ENCODE measurements at places on chromosomes 16 and 17.

DNA sequence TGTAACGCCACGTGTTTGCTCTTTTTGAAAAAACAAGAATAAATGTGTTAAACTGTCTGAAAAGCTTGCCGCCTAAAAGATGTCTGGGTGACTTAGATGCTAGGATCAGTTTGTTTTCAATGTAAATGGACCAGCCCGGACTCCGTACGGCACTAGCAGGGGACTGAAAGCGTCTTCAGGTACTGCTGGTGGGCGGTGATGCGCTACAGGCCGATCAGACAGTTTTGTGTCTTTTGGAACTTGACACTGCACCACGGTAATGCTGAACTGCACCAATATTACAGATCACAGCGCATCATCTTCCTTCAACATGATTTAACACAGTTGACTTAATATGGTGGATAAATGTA lies 727 bp upstream of the MBTPS1 start:
- DNase-seq, result no peak

GRCh38 chr16:30556125-30556473 lies 2.1 kb downstream of the ZNF764 start:
- DNase-seq, result no peak

- DNase-seq, result no peak
Observed at GRCh38 chr17:40404003-40404402, 13.7 kb downstream of the TOP2A start.

DNA sequence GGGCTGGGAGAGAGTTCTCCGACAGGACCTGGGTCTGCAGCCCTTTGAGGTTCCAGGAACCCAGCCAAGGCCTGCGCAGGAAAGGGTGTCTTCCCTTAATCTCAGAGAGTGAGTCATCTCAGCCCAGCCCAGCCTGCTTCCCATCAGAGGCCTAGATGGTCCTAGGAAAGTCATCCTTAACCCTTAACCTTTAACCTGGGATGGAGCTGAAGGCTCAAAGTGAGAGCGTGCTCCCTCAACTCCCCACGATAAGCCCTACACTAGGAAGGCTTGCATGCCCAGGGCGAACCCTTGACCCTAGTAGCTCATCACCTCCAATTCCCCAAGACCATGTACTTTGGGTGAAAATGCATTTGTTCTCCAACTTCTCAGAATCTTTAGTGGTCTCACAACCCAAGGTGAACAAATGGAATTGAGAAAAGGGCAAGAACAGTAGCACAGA lies 4.8 kb upstream of the ATXN7L3 start:
- no peak for DNase-seq

DNA sequence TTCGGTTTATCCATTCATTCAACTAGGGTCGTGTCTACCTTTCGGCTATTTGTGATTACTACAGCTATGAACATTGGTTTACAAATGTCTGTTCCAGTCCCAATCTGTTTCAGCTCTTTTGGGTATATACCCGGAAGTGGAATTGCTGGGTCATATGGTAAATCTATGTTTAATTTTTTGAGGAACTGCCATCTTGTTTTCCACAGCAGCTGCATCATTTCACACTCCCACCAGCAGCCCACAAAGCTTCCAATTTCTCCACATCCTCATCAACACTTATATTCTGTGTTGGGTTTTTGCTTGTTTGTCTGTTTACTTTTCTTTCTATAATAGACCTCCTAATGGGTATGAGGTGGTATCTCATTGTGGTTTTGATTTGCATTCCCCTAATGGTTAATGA lies 48.7 kb upstream of the GINS3 start:
- DNase-seq, result no peak

DNA sequence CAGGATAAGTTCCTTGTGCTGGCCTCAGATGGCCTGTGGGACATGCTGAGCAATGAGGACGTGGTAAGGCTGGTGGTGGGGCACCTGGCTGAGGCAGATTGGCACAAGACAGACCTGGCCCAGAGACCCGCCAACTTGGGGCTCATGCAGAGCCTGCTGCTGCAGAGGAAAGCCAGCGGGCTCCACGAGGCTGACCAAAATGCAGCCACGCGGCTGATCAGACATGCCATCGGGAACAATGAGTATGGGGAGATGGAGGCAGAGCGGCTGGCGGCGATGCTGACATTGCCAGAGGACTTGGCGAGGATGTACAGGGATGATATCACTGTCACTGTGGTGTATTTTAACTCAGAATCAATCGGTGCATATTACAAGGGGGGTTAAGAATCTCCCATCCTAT lies 5.2 kb downstream of the PDP2 start:
- no peak for DNase-seq

DNA sequence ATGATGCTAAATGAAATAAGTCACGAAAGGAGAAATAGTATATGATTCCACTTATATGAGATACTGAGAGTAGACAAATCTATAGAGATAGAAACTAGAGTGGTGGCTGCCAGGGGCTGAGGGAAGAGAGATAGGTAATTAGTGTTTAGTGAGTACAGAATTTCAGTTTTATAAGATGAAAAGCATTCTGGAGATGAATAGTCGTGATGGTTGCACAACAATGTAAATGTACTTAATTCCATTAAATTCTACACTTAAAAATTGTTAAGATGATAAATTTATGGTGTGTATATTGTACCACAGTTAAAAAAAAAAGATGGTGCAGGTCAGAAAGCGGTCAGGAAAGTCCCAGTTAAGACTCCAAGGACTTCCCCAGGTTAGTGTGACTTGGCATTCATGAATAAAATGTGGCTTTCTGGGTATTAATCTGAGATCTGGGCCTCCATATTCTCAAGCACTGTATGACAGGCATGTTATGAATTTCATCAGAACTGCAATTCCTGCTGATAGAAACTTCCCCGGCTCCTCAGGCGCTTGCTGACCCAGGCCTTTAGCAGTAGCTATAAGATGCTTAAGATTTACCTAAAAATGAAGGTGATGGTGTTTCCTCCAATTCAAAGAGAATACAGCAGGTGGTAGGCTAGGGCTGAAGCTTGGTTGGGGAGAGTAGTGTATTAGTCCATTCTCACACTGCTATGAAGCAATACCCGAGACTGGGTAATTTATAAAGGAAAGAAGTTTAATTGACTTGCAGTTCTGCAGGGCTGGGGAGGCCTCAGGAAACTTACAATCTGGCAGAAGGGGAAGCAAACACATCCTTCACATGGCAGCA lies 115.3 kb upstream of the SOX9 start:
- no peak for DNase-seq

- DNase-seq, result no peak
Observed at GRCh38 chr16:3889059-3889458, 8.5 kb upstream of the CREBBP start.

DNA sequence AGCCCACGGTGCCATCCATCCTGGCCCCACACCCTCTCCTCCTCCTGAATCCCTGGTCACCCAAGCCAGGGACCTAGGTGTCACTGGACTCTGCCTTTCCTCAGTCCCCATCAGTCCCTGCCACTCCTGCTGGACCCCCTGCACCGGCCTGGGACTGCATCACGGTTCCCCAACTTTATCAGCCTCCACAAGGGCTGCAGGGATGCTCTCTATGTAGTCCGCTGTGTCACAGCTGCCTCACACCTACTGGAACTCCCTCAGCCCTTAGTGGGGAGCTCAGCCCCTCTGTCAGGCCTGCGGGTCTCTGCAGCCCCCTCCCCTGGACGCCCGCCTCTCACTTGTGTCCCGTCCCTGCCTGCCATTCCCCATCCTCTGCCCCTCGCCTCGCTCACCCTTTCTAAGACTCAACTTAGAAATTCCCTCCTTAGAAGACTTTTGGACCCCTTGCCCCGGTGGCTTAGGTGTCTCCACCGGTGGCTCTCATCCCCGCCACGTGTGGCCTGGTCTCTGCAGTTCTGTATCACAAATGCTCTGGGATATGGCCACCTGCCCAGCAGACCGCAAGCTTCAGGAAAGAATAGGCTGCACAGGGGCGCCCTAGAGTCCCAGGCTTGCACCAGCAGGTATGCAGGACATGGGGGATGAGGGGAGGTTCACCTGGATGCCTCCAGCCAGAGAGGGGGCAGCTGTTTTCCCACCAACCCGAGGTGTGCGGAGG lies 62.9 kb downstream of the PRMT7 start:
- no peak for DNase-seq

- DNase-seq, result no peak
Observed at GRCh38 chr17:17837966-17838962, 1.5 kb upstream of the SREBF1 start.

- no peak for DNase-seq
Observed at GRCh38 chr16:58018803-58019202, 6.8 kb upstream of the MMP15 start.

GRCh38 chr16:30053376-30054015 lies 12.1 kb upstream of the ALDOA start:
- DNase-seq, result no peak

DNA sequence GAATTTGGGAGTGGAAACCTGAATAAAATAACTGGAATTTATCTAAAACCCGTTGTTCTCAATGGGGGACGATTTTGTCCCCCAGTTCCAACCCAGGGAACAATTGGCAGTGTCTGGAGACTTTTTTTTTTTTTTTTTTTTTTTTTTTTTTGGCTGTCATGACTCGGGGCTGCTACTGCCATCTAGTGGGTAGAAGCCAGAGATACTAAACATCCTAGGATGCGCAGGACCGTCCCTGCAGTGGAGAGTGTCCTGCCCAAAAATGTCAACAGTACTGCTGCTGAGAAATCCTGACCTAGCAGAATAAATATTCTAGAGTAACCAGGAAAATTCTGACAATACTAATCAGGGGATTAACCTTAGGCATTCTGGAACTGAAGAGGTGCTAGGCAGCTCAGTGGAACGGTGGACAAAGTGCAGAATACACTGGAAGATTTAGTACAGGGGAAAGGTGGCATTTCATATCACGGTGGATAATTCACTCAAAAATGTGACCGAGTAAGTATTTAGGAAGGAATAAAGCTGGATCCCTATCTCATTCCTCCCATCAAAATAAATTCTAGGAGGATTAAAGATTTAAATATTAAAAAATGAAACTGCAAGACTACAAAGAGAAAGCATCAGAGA lies 107.6 kb downstream of the SPECC1 start:
- DNase-seq, result no peak

- no peak for DNase-seq
Observed at GRCh38 chr17:3889325-3890012, 3.4 kb downstream of the CAMKK1 start.

GRCh38 chr17:51258756-51259563 lies 889 bp downstream of the MBTD1 start:
- DNase-seq, result no peak

GRCh38 chr16:14125000-14125681 lies 54.0 kb downstream of the MRTFB start:
- DNase-seq, result no peak

- DNase-seq, result peak; percentile 61
Observed at GRCh38 chr17:7204828-7205461, 14.7 kb downstream of the DLG4 start.

GRCh38 chr17:67466251-67466796 lies 89.2 kb downstream of the PITPNC1 start:
- DNase-seq, result no peak

DNA sequence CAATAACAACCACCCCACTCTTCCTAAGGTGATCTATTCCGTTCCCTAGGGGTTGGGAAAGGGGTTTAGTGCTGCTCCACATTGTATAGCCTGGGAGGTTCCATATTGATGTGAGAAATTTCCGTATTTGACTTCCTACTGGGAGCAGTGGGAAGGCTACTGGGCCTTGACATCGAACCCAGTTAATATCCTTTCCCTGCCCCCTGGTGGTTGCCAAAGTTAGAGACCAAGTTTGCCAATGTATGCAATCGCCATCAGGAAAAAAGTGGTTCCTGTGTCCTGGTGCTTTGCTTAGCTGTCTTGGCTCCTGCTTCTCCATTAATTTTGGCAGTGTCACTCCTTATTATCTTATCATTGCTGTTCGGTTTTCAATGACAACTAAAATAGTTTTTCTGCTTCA lies 914.9 kb downstream of the KCNJ2 start:
- DNase-seq, result no peak

DNA sequence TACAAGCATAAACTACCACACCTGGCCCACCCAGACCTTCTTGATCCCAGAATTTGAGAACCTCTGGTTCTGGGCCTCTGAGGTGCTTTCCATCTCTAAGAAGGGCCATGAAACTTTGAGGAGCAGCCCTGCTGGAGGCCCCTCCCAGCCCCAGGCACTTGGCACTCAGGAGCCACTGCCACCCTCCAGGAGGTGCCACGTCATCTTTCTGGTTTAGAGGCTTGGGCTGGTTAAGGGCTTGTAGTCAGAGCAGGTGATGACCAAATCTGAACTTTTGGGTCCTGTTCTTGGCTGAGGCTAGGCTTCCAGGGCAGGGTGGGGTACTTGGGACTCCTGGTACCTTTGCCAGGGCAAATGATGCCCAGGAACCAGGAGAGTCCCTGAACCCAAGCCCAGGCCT lies 13.8 kb upstream of the DLX4 start:
- DNase-seq, result no peak

GRCh38 chr17:50466371-50467113 lies 2.1 kb downstream of the CHAD start:
- DNase-seq, result no peak

GRCh38 chr16:47480410-47480809 lies 19.3 kb downstream of the PHKB start:
- no peak for DNase-seq

- peak; percentile 88 for DNase-seq
Observed at GRCh38 chr17:39623356-39623950, 3.3 kb upstream of the PPP1R1B start.

- no peak for DNase-seq
Observed at GRCh38 chr16:998615-999014, 17.0 kb downstream of the SOX8 start.

GRCh38 chr17:48160177-48161081 lies 52.9 kb downstream of the SNX11 start:
- DNase-seq, result peak; percentile 99

DNA sequence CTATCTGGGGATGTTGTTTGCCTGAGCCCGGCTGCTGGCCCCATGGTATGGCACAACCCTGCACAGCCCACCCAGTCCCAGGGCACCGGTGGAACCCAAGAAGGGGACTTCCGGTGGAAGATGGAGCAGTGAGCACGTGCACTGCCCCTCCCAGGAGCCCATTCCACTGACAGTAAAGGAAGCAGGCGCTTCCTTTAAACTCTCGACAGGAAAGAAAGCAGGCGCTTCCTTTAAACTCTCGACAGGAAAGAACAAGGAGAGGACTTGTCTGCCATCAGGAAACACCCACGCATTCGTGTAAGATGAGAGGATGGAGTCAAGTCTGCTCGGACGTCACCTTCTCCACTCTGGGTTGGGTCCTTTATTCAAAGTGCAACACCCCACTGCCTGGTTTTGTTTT lies 53.7 kb downstream of the IL21R start:
- no peak for DNase-seq

DNA sequence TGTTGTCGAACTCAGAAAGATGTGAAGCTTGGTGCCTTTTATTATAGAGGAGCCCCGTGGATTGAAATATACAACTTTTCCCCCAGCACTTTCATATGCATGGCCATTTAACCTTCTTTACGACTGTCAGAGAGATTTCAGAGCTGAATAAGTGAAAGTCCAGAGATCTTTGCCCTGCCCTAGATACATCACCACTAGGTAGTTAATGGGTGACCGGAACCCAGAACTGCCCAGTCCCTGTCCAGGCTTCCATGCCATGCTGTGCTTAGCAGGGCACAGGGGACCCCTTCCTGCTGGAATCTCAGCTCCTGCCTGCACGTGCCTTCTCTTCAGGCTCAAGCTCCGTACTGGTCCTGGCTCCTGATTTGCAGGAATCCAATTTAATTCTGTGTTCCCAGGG lies 32.2 kb downstream of the SRL start:
- DNase-seq, result no peak

- peak; percentile 90 for DNase-seq
Observed at GRCh38 chr16:22206013-22206841, at the start of gene EEF2K. EEF2K (plus strand) TSS chr16:22206278; CDS start chr16:22225730, 19,452 bp downstream.

GRCh38 chr17:15966183-15966878 lies 21.4 kb downstream of the ADORA2B start:
- DNase-seq, result peak; percentile 41

- no peak for DNase-seq
Observed at GRCh38 chr16:88624481-88624880, 13.9 kb upstream of the IL17C start.

All from NCI-H774 (cell line).